ENCODE measurements at places on chromosomes 5 and 9.
A peak's percentile ranks its signal among the peaks of the same experiment; 100 is the strongest.

GRCh38 chr5:554284-554988 is 30.2 kb upstream of the SLC9A3 start:
- no peak for DNase-seq

DNA sequence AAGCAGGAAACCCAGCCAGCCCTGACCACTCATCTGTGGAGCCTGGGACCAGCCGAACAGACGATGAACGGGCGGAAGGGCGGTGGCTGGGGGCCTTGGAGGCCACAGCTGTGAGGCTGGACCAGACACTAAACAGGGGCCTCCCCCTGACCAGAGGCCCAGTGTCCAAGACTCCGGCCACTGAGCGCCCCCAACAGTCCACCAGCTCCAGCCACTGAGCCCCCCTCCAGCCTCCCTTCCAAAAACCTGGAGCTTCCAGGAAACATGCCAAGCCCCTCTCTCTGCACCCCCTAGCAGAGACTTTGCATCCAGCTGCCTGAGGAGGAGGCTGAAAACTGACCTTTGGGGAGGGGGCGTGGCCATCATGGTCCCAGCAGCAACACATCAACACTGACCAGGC is 23.2 kb downstream of the CNTFR start:
- no peak for DNase-seq

DNA sequence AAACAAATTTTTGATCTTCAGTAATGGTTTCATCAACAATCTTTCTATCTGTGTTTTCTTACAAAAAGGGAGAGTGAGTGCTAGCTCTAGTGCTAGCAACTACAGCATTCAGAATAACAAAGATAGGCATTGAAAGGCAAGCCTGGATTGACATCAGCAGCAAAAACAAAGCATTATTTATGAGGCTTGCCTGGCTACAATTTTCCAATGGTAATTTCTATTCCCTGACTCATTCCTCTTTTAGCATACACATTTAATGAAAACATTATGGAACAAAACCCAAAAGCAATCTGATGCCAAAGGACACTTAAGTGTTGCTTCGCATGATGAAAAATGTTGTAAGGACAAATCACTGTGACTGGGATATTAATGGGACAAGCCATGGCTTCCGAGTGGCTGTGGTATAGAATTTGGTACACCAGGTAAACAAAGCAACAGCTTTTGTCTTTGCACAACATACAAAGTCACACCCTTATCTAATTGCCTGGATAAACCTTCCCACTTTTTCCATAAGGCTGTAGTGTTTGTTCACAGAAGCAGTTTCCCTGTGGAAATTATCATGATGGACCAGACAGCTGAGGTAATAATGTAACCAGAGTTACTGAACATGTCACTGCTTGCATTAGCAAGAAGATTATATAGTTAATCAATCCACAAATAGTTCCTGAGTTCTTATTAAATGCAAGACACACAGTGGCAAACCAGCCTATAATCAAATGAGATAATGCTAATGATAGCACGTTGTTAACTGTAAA is 179.8 kb upstream of the EDIL3 start:
- DNase-seq, result peak; percentile 42

DNA sequence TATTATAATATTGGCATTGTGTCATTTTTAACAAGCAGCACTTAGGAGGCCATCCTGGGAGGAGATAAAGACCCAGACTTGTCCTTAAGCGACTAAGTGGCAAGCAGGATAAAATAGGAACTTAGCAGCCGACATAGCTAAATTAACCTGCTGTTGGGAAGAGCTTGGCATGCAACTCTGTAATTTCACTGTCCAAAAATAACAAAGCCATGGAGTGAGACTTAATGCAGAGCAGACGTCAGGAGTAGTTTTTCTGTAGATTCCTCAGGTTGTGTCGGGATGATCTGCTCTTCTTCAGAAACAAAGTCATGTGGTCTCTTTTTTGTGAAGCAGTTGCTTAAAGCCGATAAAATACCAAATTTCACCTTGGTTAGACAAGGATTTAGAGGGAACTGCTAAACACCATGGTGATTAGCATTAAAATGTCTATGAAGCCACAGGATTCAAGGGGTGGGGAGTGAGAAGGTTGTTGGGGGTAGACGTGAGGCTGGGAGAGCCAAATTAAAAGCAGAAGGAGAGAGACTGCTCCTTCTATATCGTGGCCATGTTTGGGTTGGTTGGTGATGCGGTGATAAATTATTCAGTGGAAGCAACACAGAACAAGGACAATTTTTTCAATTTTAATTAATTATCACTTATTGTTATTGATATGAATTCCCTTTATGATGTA is 303.0 kb downstream of the CSNK1G3 start:
- peak; percentile 44 for DNase-seq

GRCh38 chr5:53607886-53608285 is 47.4 kb downstream of the NDUFS4 start:
- DNase-seq, result no peak

DNA sequence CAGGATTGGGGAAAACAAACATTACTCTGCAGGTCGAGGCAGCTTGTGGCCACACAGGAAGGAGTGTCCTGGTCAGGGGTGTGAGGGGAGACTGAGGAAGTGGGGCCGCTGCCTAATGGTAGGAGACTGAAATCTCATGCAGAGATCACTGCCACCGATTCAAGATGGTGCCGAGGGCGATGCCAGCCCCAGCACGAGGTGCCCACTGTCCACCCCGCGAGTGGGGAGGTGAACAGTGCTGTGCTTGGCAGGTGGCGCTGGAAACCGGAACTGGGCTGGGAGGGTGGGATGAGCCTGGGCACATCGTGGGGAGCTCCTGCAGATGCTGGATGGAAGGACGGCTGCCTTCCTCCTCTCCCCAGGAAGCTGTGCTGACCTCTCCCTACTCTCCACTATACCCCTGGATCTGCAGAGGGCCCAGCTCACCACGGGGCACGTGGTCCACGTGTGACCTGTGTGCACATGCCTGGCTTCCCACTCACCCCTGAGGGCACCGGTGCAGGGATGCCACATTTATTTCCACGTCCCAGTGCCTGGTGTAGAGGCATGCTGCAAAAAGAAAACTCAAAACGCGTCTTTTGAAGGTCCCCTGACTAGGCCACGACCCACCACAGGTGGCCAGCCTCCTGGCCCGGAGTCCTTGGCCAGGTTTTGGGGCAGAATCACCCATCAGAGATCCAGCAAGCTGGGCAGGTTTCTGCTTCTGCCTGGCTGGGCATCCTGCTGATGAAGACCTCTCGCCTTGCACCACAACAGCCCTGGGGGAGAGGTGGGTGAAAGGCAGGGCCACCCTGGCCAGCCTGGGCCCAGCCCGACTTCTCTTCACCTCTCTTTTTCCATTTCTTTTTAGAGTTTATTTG is 71.7 kb upstream of the FCN1 start:
- no peak for DNase-seq

DNA sequence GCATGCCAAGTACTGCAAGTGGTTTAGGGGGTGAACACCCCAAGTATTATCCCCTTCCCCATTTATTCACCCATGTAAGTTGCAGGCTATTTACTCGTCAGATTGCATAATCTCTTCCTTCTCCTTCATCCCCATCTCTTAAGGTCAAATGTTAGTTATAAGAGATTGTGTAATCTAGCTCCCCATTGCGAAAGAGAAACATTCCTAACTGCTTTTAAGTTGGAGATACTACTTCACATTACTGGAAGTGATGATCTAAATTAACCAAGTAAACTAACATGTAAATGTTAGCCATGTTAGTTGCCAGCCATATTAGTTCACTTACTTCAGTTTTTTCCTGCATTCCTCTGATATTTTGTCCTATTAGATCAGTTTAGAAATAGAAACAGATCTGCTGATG is 262.3 kb downstream of the TAF11L14 start:
- no peak for DNase-seq

DNA sequence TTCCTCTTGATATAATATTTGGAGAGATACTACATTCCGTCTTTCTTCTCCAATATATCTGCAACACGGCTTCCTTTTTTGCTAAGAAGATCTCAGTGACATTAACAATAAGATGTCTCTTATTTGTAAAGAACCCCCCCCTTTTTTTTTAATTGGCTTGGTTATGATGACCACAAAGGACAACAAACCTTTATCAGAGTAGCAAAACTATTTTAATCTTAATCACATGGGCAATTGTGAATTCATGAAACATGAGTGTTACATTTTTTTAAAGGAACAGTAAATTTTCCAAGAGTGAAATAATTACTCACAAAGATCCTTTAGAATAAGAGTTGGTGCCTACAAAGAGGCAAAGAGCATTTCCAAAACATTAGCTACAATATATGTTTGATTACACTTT is 554.1 kb downstream of the MAT2B start:
- DNase-seq, result no peak

GRCh38 chr5:95826949-95827891 is 4.7 kb upstream of the GLRX start:
- DNase-seq, result no peak

DNA sequence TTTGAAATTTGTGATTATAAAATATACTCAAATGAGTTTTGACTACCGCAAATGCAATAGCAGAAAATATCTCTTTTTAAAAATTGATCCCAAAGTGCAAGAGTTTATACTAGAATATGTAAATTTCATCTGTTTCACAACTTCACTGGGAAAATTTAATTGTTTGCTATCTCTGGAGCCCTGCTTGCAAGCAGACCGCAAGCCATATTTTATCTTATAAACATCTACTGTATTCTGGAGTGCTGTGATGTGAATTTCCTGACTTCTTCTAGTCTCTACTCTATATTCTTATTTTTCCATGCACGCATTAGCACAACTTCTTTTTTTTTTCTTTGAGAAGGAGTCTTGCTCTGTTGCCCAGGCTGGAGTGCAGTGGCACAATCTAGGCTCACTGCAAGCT is 98.7 kb downstream of the DROSHA start:
- no peak for DNase-seq

DNA sequence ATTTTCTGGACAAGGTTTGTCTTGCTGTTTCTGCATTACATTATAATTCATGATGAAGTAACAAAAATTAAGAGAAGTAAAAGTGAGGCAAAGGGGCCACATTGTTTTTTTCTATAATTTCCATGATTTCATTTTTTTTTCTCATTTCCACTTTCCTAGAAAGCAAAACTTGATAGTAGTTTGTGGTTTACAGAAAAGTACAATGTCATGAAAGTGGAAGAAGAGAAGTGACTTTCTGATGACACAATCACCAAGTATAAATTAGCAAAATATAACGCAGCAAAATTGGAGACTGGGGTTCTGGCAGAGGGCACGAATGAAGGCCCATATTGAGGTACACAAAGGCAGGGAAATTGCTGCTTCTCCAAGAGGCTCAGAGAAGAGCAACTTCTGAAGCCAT is 5.0 kb upstream of the IFNA14 start:
- DNase-seq, result no peak

GRCh38 chr5:159878988-159879471 is 37.3 kb upstream of the ADRA1B start:
- DNase-seq, result peak; percentile 79

DNA sequence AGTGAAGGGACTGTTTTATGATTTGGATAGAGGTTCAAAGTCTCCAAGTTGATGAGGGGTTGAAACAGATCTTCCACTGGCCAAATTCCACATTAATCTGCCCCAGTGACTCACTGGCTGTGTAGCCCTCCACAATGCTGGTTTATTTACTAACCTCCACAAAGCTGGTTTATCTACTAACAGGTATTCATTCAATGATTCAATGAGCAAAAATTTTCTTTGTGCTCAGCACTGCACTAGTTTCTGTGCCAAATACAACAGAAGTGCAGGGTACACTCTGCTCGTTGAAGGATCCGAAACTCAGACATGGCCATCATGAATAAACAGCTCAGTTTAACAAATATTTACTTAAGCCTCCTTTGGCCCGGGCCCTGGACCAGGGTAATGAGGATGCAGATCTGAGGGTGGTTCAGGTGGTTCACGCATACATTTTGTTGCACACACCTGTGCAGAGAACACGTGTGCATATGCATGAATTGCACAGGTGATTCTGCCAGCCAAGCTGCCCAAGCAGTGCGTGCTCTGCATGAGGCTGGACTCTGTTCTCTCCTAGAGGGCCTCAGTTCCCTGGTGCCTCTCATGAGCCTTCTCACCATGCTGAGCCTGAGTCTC is 71.0 kb downstream of the SH3PXD2B start:
- DNase-seq, result no peak

DNA sequence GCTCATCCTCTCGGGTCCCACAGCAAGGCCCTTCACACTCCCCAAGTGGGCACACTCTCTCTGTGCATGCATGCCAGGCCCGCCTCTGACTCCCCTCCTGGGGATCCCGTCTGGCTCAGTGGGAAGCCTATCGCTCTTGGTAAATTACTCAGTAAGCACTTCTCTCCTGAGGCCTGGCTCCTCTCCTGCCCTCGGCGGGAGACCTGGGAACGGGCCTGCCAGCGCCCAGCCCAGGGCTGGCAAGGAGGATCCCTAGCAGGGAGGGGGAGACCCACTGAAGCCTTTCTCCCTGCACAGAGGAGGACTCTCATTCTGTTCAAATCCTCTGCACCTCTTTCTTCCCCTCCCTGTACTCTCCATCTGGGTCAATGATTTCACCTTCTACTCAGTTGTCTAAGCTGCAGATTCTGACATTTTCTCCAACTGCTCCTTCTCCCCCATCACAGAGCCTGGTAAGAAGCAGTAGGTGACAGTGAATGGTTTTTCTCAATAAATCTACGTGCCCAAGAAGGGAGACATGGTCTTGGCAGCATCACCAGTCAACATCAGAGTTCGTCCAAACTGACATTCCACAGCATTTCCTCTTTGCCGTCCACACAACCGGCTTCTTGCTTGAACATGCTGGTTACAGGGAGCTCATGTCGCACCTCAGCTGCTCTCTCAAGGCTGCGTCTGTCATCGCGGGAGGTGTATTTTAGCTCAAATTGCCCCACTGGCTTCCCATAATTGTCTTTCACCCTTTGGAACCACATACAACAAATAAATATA is 81.9 kb downstream of the GPR21 start:
- no peak for DNase-seq

GRCh38 chr9:81317223-81317622 is 372.1 kb downstream of the TLE1 start:
- DNase-seq, result no peak

DNA sequence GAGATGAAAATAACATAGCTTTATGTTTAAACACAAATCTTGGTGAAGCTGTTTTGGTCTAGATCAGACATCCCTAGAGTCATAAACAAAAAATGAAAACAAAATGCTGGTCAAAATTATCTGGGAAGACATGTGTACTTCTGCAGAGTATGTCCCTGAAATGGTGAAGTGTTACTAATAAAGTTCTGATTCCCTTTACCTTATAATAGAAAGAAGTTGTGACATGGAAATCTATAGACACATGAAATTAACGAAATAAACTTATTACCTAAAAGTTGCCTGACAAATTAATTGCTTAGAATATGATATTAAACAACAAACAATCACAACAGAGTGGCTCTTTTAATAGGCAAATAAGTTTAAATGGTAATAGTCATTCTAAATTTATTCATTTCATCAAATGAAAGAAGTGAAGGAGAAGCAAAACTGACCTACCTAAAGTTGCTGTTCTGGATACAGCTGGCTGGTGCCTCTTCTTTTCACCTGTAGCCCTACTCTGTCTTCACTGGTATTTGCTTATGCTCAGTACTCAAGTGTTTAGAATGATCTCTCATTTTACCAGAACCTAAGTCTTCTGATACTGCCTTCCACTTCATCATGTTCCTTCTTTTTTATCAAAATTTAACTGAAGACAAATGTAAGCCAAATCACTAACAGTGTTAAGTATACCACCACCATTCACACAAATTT is 38.8 kb downstream of the FNIP1 start:
- DNase-seq, result no peak

GRCh38 chr9:115296831-115297565 is 179.0 kb upstream of the TNC start:
- no peak for DNase-seq

Data from brain (organoid and tissue), 16 donors.